Hippocampal formation (tissue), 2 donors: ENCODE measurements at places on chromosomes 7 and 10.

GRCh38 chr7:27346531-27347275 is 104.1 kb downstream of the EVX1 start:
- DNase-seq = peak; percentile 0

GRCh38 chr7:70479153-70480021 is 652.6 kb upstream of the GALNT17 start:
- no peak for DNase-seq

- DNase-seq = no peak
Measured at GRCh38 chr10:31288001-31288400, 31.0 kb upstream of the ZEB1 start.

- DNase-seq = no peak
Measured at GRCh38 chr7:128398841-128399135, 11.0 kb downstream of the IMPDH1 start.

- DNase-seq = no peak
Measured at GRCh38 chr7:28487487-28487886, 75.2 kb downstream of the CREB5 start.

- DNase-seq = no peak
Measured at GRCh38 chr7:3559278-3559677, 258.2 kb downstream of the SDK1 start.

- no peak for DNase-seq
Measured at GRCh38 chr7:151683615-151684407, 164.1 kb upstream of the RHEB start.

- DNase-seq = no peak
Measured at GRCh38 chr10:47013507-47014154, 102.4 kb downstream of the PTPN20 start.

GRCh38 chr10:133275684-133276092 is 980 bp downstream of the ADAM8 start:
- DNase-seq = no peak

GRCh38 chr7:23020742-23021401 is 6.9 kb upstream of the HYCC1 start:
- no peak for DNase-seq

DNA sequence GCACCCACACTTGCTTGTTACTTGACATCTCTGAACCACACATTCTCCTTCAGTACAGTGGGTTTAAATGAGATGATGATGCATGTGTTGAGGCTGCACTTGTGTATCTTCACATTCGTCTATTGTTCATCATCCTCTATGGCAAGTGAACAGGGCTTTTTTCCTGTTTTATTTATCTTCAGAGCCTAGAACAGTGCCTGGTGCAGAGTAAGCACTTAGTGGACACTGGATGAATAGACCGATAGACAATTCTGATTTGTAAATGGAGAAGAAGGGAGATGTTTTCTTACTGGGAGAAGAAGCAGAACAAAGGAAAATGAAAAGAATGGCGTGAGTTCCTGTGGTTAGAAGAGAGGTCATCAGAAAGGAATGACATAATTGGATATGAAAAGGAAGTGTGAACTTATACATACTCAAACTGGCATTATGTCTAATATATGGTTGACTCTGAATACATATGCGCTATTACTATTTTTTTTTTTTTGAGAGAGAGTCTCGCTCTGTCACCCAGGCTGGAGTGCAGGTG is 99.7 kb downstream of the AVL9 start:
- no peak for DNase-seq

GRCh38 chr10:306675-307185 is 171.5 kb downstream of the ZMYND11 start:
- no peak for DNase-seq

- DNase-seq = no peak
Measured at GRCh38 chr7:133534816-133535215, 281.9 kb downstream of the EXOC4 start.

DNA sequence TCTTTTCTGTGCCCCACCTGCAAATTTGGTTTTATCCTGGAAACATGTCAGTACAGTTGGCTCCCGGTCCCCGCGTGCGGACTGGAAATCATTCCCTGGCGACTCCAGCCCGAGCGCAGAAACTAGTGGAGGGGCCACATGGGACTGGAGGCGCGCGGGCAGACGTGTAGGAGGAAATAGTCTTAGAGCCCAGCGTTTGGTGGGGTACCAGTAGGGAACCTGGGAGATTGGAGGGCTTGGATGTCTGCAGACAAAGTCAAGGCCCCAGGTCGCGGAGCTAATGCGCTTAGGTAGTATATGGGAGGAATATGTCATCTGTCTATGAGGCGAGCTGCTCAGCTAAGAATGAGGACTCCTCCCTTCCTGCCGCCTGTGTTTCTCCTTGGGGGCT is 1.3 kb downstream of the GALNT17 start:
- no peak for DNase-seq

DNA sequence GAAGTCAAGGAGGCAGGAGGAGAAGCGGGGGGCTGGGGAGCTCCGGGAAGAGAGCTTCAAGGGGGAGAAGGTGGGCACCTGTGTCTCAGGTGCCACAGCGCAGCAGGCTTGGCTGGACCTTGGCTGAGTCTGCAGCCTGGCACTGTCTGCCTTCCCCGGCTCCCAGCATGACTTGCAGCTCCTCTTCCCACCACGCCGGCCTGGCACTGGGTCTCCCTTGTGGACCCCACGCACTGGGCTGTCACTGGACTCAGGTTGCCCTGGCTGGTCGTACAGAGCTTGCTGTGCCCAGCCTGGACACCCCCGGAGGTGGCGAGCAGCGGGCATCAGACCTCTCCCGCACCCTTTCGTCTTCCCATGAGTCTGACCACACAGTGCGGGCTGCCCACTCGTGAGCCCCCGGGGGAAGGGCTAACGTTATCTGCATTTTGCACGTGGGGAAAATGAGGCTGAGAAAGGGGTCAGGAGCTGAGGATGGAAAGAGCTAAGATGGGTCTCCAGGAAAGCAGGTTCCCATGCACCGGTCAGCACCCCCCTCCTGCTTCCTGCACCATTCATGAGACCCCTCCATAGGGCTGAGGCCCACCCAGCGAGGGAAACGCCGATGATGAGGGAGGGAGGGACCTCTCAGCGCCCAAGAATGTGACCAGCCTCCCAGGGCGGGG is 40.3 kb upstream of the PSMG3 start:
- no peak for DNase-seq

DNA sequence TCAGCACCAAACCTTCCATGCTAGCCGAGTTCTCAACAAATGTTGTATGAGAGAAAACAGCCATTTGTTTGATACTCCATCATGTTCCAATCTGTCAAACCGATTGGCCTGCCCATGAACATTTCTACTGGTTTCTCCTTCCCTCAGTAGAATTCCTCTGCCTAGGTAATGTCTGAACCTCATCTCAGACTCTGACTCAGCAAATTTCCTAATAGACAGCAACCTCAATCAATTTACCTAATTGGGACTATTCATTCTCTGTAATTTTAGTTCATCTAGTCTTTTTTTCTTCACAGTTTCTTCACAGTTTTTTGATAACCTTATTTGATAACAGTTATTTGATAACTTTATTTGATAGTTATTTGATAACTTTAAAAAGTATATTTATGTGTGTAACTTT is 585.1 kb downstream of the DNAJB9 start:
- no peak for DNase-seq

DNA sequence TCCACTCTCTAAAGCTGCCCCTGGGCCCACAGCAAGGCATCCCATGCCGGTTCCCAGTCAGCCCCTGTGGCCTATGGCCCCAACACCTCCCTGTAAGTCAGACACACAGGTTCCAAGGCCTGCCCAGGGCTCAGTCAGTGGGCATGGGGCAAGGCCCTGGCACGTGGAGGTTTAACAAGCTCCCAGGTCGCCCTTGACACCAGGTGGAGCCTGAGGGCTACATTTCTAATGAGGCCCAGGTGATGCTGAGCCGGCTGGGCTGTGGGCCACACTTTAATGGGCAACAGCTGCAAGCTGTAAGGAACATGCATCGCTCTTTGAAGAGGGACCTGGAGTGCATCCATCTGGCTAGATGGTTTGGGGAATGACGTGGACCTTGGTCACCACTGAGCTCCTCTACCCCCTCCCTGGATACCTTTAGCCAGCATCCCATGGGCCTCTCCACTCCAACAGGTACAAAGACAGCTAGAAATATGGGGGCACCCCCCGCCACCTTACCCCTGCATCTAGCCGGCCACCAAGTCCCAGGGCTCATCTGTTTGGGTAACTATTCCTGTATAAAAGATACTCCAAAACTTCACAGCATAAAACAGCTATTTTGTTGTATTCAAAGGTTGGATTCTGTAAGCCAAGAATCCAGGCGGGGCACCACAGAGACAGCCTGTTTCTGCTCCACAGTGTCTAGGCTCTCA is 122.5 kb downstream of the OAT start:
- DNase-seq = no peak

DNA sequence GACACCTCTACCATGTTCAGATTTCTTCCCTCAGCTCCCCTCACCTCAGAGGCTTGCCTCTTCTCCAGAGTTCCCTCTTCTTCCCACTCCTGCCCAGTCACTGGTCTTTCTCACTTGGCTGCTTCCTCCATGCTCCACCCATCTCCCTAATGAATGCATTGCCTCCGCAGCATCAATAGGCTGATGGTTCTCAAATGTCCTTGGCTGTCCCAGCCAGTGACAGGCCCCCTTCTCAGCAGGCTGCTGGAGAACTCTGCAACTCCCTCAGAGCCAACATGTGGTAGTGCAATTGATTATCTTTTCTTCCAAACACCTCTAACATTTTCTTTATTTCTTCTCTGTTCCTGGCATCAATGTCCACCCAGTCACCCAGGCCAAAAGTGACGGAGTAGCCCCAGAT is 218.2 kb downstream of the RELN start:
- DNase-seq = no peak

- DNase-seq = no peak
Measured at GRCh38 chr7:2440608-2441245, 35.5 kb downstream of the GRIFIN start.

DNA sequence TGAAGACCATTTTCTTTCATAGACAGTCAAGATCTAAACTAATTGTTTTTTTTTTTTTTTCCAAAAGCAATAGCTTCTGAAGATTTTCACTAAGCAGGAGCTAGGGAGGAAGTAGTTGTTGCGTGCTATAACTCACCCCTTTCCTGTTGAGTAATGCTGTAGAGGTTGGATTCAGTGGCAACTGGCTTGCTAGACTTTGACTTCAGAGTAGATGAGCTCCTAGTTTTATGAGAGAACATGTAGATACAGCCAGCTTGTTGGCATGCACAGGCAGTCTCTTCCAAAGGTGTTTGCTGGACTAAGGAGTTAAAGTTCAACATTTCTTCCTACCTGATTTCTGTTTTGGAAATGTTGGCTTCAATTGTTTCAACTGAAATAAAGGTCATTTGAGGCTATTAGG is 66.2 kb upstream of the MXI1 start:
- DNase-seq = no peak

- DNase-seq = no peak
Measured at GRCh38 chr7:58086871-58087535, 637.0 kb downstream of the ZNF716 start.

DNA sequence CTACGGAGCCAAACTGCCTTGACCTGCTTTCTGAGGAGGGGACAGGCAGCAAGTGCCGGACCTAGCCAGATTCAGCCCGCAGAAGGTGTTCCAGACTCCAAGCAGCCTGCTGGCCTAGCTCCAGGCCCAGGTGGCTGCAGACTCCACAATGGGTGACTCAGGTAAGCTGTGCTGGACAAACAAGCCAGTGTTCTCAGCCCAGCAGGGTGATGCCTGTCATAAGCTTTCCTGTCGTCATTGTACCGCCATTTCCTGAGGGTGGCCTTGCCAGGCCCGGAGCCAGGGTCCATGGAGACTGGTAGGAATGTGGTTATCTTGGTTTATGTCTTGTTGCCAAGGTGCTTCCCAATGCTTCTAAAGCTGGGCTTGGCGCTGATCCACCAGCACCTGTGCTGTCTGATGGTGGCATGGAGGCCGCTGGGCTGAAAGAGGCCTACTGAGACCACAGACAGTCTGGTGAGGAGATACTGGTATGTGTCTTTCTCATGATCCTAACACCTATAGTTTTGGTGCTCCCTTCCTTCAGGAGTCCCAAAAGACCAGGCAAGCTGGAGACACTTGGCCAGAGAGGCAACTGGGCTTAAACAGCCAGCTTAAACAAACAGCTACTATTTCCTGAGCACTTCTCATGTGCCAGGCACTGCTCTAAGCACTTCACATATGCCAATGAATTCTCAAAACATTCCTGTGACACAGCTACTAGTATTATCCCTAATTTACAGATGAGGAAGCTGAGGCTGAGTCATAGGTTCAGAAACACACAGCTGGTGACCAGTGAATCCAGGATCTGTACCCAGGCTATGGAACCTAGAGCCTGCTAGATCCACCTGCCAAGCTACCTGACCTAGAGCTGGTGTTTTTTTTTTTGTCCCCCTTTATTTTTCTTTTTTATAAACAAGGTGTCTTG is 42.0 kb downstream of the ZC3HC1 start:
- DNase-seq = no peak

DNA sequence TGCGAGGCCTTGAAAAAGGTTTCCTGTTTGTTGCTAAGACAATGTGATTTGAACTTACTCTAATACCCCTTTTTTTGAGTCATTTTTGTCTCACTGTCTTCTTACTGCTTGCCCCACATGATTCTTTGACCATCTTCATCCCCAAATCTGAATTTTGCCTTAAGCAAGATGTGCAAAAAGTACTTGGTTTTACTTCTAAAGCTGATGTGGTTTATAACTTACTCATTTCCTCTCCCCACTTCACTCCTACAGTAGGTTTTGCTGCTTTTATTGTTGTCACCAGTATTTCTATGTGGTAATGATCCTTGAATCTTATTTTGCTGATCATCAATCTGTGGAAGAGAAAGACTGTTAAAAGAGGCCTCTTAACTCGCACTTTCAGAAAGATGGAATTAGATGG is 396.4 kb downstream of the SDK1 start:
- DNase-seq = no peak

DNA sequence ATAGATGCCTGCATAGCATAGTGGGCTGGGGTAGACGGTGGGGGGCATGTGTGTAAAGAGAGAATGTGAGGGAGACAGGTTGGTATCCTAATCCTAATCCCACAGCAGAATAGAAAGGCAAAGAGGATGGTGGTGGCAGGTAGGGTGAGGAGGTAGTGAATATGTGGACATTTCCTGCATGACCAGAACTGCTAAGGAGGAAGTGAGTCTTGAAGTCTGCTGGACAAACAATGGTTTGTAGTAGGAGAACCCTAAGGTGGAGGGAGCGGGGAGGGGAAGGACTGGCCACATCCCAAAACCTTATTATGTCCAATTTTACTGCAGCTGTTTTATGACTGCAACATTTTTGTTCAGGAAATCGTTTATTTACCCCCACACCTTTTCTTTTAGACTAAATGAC is 279.7 kb downstream of the AUTS2 start:
- DNase-seq = no peak

GRCh38 chr10:127278001-127278400 is 81.6 kb upstream of the INSYN2A start:
- DNase-seq = no peak

GRCh38 chr10:25113191-25114035 is 61.4 kb upstream of the GPR158 start:
- peak; percentile 68 for DNase-seq

DNA sequence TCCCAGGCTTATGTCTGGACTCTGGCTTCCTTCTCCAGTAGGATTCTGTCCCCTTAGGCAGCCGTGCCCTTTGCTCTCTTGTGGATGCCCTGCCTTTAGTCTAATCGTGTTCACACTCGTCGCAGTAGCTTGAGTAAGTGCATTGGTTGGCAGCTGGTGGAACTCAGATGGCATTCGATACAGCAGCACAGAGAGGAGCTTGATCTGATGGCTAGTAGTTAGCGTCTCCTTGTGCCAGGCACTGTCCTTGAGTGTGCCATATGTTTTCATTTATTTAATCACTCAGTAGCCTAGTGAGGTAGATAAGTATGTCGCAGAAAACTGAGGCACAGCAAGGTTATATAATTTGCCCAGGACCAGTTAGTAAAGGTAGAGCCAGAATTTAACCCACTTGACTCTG is 18.2 kb upstream of the PARP12 start:
- DNase-seq = no peak
